Esophagus squamous epithelium (tissue), 5 donors: ENCODE measurements at places on chromosomes 11 and 22.

GRCh38 chr11:27385245-27385644, 22.2 kb upstream of the CCDC34 start:
- DNase-seq: no peak

GRCh38 chr11:12876988-12877387, 132.1 kb upstream of the RASSF10 start:
- no peak for DNase-seq

DNA sequence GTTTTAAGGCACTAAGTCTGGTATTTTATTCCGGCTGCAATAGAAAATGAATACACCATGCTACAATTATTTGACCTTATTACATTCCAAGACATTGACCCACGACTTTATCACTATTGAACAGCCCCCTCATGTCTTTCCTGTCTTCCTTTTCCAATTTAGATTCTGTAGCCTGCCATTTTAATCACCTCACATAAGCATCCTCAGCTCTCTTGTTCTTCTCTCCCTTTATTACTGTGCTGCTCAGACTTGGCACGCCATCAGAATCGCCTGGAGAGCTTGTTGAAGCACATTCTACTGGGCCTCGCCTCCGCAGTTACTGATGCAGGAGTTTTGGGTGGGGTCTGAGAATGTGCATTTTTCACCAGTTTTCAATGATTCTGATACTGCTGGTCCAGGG, 38.7 kb upstream of the SWAP70 start:
- no peak for DNase-seq

DNA sequence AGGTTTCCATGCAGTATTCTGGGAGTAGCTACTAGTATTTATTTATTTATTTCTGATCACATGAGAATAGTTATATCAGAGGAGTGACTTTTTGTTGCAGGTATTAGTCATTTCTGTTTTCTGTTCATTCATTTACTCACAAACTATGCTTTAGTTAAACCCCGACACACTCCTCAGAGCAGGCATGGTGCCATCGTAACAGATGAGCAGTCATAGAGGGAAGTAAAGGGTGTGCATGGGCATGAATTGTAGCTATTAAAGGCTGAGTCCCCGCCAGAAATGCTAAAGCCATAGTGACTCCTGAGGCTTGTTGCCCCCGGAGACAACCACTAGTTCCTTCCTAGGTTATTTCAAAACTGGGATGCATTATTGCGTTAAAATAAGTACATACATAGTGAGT, 10.6 kb downstream of the JHY start:
- no peak for DNase-seq
